ENCODE measurements at places on chromosomes 4 and X.
A peak's percentile ranks its signal among the peaks of the same experiment; 100 is the strongest.

- DNase-seq = no peak
Measured at GRCh38 chr4:128470492-128471053, 183.0 kb upstream of the PGRMC2 start.

DNA sequence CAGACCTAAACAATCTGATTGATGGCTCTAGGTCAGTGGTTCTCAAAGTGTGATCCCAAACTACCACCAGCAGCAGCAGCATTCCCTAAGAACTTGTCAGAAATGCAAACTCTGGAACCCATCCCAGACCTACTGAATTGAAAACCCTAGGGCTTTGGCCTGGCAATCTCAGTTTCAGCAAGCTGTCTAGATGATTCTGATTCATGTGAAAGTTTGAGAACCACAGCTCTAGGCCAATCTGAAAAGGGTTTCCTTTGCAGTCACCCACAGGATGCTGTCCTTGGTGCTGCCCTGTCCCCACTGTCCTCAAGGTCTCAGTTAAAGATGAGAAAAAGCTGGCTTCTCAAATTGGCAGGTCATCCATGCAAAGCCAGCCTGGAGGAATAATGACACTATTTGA lies 34.8 kb downstream of the SMPX start:
- no peak for DNase-seq

GRCh38 chrX:20352935-20353336 lies 86.2 kb upstream of the RPS6KA3 start:
- DNase-seq = no peak

GRCh38 chr4:159358226-159358625 lies 255.3 kb downstream of the RAPGEF2 start:
- no peak for DNase-seq

- no peak for DNase-seq
Measured at GRCh38 chr4:123265443-123265842, 131.2 kb upstream of the SPRY1 start.

DNA sequence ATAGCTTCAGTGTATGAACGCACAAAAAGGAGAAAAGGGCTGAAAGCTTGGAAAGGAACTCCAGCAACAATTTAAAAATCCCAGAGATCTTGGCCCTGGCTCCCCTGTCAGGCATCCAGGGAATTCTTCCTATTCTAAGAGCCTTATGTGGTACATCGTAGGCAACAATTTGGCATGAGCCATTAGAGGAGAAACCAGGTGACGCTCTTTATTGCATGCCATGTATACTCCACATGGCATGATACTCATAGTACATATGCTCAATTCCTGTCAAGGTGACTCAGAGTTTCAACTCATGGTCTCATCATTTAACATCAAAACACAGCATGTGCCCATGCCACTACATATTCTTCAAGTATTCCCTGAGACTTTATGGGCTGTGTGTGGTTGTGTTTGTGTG lies 191.3 kb downstream of the OR13H1 start:
- DNase-seq = no peak

GRCh38 chr4:182917182-182918043 lies at the start of gene DCTD:
Gene DCTD, minus strand, starts transcription at chr4:182917386. Its CDS starts 1,818 bp downstream, at chr4:182915568.
- DNase-seq = peak; percentile 33

GRCh38 chr4:4627906-4628305 lies 86.1 kb upstream of the STX18 start:
- no peak for DNase-seq

DNA sequence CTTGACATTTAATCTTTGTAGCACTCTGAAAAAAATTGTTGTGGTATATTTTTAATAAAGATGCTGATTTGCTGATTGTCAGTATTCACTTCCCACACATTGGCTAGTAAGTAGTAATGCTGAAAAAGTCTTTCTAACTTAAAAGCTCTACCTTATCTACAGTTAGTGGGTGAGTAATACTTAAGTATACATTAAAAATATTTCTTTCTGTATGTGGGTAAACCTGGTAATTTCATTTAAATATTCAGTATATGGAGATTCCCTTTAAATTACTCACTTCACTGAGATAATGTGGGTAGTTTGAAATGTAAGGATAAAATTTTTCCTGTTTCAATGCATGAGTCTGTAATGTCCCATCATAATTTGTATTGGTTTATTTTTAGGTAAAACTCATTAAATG lies 5.6 kb downstream of the TMEM33 start:
- DNase-seq = no peak
